H9 (cell line): ENCODE measurements at places on chromosomes 16 and 17. TPM values are rescaled to one million over a fixed set of nuclear protein-coding genes. Genes with fewer than 3 reads are reported as not detected.

GRCh38 chr17:50076591-50077235 is 18.4 kb upstream of the PDK2 start:
- peak; percentile 91 for DNase-seq
- H3K27me3 ChIP-seq, result no peaks in the 10 kb centered on the region
- H3K36me3 ChIP-seq, result peaks cover 25% of the 10 kb centered on the region
- no peak overlapping the region for H3K27ac ChIP-seq

DNA sequence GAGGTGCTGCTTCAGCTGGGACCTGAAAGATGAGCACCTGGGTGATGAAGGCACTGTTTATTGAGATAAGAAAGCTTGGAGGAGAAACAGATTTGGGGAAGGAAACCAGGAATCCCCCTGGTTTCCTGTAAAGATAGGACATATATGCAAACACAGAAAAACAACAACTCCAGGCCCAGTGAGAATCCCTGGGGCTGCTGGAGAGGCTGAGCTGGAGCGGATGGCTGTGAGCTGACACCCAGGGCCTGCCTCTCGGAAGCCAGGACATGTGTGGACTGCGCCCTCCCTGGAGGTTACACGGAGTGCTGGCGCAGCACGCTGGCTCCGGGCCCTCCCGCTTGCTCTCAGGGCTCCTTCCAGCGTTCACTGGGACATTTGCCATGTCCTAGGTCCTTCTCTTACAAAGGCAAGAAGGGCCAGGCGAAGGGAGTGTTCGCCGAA is 57.5 kb downstream of the CYB5B start:
- H3K27ac ChIP-seq, result no peak overlapping the region
- peak; percentile 50 for DNase-seq
- H3K4me3 ChIP-seq, result no peak overlapping the region
- H3K4me1 ChIP-seq, result no peaks in the 10 kb centered on the region
- no peaks in the 10 kb centered on the region for H3K36me3 ChIP-seq

Gene ENPP7
- total RNA-seq, result not detected in 2 replicates

DNA sequence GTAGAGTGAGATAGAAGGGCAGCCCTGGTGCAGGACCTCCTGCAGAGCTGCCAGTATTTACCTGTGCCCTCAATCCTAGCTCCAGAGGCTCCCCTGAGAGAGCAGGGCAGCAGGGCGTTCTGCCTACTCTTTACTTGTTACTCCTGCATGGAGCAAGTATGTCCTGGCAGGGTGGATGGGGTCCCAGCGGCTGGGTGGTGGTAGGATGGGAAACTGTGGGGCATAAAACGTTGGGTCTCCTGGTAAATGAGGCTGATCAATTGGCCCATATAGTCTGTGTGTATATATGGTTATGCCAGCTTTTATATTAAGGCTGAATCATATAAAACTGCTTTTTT is 192.0 kb downstream of the NTN1 start:
- no peak overlapping the region for H3K4me3 ChIP-seq
- H3K4me1 ChIP-seq, result no peaks in the 10 kb centered on the region
- H3K27me3 ChIP-seq, result no peaks in the 10 kb centered on the region
- DNase-seq, result no peak

GRCh38 chr16:67975321-67976105 is 4.8 kb downstream of the DPEP3 start:
- no peaks in the 10 kb centered on the region for H3K4me1 ChIP-seq
- no peaks in the 10 kb centered on the region; the same call in 1 of the 2 replicates for H3K27me3 ChIP-seq
- DNase-seq, result no peak
- H3K27ac ChIP-seq, result no peak overlapping the region
- no peaks in the 10 kb centered on the region for H3K36me3 ChIP-seq

Gene GP1BA
- not detected in 2 replicates for total RNA-seq
